Tibial nerve (tissue), 4 donors: ENCODE measurements at places on chromosomes 4 and X.

- DNase-seq: no peak
Measured at GRCh38 chr4:156195914-156196313, 242.2 kb upstream of the CTSO start.

DNA sequence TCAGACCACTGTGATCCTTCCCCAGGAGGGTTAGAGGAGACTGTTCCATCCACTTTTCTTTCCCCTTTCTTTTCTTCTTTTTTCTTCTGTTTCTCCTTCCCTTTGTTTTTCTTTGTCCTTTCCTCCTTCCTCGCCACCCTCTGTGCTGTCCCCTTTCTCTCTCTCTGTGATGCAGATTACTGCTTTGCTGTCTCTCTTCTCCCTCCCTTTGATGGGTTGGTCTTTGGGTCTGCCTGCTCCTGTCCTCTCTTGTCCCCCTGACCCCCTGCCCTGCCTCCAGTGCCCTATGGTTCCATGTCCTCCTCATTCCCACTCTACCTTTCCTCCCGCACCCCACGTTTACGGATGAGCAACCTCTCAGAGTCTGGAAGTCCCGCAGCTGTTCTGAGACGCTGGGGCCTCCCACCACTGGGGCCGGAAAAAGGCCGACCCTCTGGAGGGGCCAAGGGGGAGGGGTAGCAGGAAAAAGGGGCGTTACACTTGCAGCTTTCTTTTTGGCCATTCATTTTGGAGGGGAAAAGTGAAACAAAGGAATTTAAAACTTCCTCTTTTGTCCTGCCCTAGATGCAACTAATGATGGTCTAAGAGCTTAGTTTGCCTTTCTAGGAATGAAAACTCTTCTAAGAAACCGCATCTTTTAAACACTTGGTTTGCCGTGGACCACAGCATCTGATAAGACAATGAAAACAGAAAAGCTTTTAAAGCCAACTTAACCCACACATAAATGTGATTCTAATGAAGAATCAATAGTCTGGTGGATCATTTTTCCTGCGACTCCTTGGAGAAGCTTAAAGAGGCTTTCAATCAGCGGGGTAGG lies 24.5 kb upstream of the TSR2 start:
- no peak for DNase-seq

DNA sequence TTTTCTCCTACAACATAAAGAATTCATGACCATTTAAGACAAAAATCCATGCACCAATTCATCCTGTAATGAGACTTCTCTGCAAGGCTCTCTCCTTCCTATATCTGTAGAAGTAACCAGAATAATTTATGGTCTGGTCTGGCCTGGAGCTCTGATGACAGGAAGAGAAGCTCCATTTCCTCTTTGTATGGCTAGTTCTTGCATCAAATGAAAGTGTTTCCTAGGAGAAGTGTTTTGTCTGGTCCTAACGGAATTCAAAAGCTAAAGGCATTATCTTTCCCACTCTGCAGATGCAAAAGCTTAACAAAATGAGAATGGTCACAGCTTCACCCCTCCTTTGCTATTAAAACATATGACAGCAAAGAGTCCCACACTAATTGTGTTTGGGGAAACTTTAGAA lies 55.1 kb downstream of the SPATA18 start:
- DNase-seq: no peak

DNA sequence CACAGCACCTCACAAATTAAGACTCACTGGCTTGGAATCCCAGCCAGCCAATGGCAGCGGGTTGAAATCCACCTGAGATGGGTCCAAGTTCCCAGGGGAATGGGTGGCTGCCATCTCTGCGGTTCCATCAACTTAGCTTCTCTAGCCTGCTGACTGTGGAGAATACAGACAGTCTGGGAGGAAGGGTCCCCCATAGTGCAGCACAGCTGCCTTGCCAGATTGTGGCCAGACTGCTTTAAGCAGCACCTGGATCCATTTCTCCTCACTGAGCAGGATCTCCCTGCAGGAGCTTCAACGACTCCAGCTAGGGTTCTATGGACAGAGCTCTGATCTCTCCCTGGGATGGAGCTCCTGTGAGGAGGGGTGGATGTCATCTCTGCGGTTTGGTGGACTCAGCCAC lies 51.8 kb downstream of the DCK start:
- no peak for DNase-seq

DNA sequence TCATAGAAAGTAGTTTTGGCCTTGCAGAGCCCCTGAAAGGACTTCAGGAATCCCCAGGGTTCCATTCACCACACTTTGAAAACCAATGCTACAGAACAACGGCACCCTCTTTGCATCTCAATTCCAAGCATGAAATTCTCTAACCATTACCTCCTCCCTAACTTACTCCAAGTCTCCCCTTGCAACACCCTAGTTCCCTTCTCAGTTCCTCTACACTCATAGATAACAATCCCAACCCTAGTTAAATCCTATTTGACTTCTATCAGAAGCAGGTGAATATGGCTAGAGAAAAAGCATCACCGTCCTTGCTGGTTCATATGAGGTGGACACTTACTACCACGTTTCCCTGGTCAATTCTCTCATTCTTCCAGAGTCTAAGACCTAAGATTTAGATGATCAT lies 2.4 kb downstream of the RCHY1 start:
- DNase-seq: no peak

GRCh38 chrX:109472939-109473735 lies 8.7 kb downstream of the GUCY2F start:
- DNase-seq: no peak
